ENCODE measurements at places on chromosomes 12 and 14.

DNA sequence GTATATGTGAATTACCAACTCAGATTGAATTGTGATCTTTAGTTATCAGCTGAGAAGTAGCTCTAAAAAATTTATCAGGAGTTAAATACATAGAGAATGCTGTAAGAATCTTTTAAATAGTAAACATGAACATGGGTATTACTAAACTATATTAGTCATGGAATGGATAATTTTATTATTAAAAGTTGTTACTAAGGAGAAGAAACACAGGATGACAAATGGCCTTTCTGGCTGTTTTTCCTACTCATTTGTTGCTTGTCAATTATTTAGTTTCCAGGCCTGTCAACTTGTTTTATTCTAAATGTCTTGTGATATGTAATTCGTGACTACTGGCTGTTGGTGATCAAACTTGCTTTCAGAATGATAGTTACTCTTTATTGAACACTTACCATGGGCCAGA is 58.7 kb downstream of the KTN1 start:
- DNase-seq: no peak

- DNase-seq: no peak
Measured at GRCh38 chr12:107355004-107355565, 261.7 kb upstream of the CRY1 start.

- DNase-seq: no peak
Measured at GRCh38 chr14:52352569-52352968, 38.5 kb downstream of the PTGER2 start.

GRCh38 chr12:6310771-6311610 is 509 bp downstream of the PLEKHG6 start:
- DNase-seq: no peak

DNA sequence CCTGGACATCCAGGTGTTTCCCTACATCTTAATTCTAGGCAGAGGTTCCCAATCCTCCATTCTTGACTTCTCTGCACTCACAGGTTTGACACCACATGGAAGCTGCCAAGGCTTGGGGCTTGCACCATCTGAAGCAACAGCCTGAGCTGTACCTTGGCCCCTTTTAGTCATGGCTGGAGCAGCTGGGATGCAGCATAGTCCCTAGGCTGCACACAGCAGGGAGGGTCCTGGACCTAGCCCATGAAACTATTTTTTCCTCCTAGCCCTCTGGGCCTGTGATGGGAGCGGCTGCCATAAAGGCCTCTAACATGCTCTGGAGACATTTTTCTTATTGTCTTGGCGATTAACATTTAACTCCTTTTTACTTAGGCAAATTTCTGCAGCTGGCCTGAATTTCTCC is 417.2 kb upstream of the FLRT2 start:
- no peak for DNase-seq

DNA sequence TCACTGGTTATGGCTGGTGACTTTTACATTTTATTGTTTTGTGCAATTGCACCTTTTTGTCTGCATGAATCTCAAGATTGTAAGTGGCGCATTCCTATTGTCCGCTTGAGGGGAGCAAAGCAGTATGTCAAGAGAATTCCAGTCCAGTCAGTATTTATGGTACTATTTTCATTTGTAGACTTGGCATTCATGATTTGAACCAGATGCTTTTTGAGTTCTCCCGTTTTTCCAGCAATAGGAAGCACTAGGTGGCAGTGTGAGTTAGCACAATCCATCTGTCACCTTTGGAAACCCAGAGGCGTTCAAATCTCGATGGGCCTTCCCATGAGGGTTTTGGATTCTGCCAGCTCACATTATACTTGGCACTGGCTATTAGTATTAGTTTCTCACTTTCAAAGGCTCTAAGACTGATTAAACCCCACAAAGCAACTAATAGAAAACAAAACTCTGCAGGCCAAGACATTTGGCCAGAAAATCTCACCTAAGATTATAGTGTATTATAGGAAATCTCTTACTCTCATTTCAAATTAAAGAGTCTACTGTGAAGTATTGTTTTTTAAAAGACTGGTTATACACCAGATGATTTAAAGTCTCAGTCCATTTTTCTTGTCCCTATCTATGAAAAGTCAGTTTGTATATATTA is 2.2 kb downstream of the DACT1 start:
- DNase-seq: no peak

- DNase-seq: no peak
Measured at GRCh38 chr12:127044836-127045235, 1222.1 kb upstream of the TMEM132C start.

- DNase-seq: no peak
Measured at GRCh38 chr14:59103396-59103795, 85.1 kb upstream of the DAAM1 start.

DNA sequence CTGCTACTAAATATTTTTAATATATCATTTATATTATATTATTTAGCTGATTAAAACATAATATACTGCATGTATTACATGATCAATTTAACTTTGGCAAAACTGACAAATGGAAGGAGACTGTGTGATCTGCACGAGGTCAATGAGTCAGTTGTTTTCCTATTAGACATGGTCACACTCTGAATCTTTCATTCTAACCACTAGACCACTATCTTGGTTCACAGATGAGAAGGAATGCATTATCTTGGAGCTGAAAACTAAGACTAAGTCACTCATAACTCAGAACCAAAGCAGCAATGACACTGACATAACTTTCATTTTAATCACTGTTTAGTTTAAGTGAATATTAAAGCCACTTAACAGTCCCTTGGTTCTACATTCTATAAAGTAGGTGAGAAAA is 37.4 kb downstream of the GNPTAB start:
- no peak for DNase-seq
